Aorta (tissue), 5 donors: ENCODE measurements at places on chromosomes 7 and 10. TPM values are rescaled to one million over a fixed set of nuclear protein-coding genes. Genes with fewer than 3 reads are reported as not detected.

DNA sequence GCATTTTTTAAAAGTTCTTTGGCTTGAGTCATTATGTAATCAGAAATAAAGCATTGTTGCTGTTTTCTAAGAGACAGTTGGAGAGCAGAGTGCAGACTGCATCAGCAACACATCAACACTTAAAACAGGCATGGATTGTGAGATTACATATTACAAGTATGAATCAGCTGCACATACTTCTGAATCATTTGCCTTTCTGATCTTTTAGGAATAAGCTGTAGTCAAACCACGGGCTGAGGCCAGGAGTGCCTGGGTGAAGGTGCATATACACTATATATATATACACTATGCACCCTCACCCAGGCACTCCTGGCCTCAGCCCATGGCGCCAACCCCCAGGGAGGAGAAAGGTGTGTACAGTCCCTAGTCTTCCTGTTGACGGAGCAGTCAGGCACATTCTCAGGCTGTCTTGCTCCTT is 52.4 kb upstream of the DLX6 start:
- DNase-seq = peak; percentile 61

DNA sequence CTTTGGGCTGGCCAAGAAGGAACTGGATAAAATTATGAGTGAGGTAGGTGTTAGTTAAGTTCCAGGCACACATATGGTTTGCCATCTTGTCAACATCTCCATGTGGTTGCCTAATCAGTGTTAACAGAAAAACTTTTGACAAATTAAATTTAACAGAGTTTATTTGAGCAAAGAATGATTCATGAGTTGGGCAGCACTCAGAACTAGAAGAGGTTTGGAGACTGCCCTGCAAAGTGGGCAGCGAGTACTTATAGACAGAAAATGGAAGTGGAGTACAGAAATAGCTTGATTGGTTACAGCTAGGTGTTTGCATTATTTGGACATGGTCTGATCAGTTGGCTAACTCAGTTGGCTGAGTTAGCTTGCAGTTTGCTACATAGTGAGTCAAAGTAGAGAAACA is 37.5 kb upstream of the AGK start:
- DNase-seq = no peak

- DNase-seq = no peak
These were observed 23.8 kb upstream of the AOAH start for GRCh38 chr7:36748017-36748487.

- DNase-seq = no peak
These were observed 213.0 kb downstream of the ABCA13 start for GRCh38 chr7:48384180-48384752.

Gene GNAT3
- total RNA-seq = not detected

Gene MRC1
- total RNA-seq = 73.9 TPM

Gene TMEM196
- 0.30 TPM for total RNA-seq

Gene LAMB1
- 120 TPM for total RNA-seq

Gene LIPK
- total RNA-seq = not detected

GRCh38 chr7:22787951-22788350 is 34.7 kb downstream of the TOMM7 start:
- DNase-seq = no peak

GRCh38 chr7:595621-596010 is 76.0 kb upstream of the PDGFA start:
- DNase-seq = no peak

DNA sequence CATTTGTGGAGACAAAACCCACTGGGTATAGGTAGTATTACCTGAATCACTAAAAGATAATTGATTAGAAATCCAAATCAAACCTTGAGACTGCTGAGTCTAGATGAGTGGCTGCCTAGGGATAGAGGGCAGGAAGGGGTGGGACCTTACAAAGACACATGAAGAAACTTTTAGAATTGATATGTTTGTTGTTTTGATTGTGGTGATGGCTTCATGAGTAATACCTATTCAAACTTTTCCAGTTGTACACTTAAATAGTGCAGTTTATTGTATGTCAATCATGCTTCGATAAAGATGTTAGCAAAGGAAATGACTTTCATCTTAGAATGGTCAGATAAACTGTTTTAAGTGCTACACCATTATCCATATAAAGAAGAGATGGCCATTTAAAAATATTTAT is 188.7 kb upstream of the KAT6B start:
- DNase-seq = no peak

Gene NRCAM
- total RNA-seq = 0.93 TPM

- DNase-seq = no peak
These were observed 49.5 kb upstream of the DNAAF5 start for GRCh38 chr7:676972-677385.

Gene C7orf33
- not detected for total RNA-seq

DNA sequence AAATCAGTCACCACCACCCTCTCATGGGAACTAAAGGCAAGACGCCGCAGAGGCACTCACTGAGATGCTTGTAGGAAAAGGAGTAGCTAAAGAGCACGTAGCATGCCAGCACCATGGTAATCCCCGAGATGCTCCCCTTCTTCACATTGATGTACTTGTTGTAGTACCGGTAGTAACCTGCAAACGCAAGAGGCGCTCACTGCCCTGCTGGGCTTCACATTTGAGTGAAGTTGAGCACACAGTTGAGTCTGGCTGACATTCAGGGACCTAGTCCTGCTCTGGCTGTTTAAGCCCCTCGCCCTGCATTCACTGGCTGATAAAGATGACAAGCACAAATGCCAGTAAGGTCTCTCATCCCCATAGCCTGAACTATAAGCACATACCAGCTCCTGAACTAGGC is 6.9 kb downstream of the ATP5MF start:
- DNase-seq = no peak

GRCh38 chr7:99137411-99138180 is 6.3 kb downstream of the SMURF1 start:
- DNase-seq = no peak

DNA sequence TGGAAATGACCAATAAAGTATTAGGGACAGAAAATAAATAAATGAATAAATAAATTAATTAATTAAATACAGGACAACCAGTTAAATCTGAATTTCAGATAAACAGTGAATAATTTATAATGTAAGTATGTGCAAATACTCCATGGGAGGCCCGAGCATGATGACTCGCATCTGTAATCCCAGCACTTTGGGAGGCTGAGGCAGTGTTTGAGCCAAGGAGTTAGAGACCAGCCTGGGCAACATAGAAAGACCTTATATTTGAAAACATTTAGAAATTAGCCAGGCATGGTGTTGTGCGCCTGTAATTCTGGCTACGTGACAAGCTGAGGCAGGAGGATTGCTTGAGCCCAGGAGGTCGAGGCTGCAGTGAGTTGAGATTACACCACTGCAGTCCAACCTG is 123.7 kb downstream of the CUL2 start:
- no peak for DNase-seq
